Tibial nerve (tissue), 4 donors: ENCODE measurements at places on chromosomes 7 and 10. TPM values are rescaled to one million over a fixed set of nuclear protein-coding genes. Genes with fewer than 3 reads are reported as not detected.

HOXA3 gene
- total RNA-seq = 18.8 TPM

DNA sequence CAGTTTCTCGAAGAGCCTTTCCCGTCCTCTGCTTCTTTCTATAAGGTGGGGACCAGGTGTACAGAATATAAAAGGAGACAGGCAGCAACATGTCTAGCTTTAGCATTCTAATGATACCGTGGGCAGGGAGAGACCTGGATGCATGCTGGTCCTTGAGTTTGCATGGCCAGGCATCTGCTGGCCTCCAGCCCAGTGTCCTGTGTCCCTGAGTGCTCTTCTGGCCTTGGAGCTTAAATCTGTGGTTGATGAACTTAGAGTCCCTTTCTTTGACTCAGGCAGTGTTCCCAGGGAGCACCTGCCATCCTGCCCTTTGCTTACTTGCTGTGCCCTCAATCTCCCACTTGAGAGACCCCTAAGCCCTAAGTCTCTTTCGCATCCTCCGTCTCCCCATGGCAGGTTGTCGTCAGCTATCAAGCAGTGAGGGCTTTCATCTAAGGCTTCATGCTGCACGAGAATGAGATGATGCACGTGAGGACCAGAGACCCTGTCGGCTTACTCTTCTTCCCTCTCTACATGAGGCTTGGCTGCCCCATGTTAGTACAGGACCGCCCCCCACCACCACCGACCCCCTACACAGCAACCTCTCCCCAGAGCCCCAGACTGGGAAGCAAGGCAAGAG, 313.4 kb upstream of the C7orf33 start:
- no peak for DNase-seq

- DNase-seq = no peak
Observed at GRCh38 chr10:12510501-12510941, 161.2 kb downstream of the CAMK1D start.

DNA sequence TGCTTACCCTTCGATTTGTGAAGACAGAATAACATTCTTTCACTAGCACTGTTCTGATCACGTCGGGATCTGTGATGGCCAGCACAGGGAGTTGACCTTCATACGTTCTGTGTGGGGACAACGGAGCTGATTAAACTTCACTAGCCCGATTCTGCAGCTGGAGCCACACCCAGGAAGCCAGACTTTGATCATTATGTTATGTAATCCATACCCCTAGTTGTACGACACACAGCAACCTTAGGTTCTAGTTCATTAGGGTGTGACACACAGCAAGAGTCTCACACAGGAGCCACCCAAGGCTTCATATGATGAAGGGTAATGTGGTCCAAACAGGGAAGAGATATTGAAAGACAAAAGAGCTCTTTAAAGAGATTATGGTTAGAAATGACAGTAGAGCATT, 7.2 kb downstream of the CYP3A5 start:
- no peak for DNase-seq

DNA sequence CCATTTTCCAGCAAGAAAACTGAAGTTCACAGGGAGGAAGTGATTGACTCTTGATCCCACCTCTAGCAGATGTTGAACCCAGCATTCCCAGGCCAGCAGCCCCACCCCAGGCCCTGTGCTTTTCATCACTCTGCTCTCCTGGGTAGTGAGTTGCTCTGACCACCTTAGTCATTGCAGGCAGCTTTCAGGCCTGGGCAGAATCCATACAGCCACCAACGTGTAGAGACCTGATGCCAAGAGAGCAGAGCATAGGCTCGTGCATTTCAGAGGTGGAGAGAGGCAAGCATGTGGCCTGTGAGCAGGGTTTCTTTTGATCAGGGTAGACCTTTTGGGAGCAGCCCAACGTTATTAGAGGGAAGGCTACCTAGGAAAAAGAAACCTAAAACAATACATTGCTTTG, 334.6 kb downstream of the PTEN start:
- DNase-seq = no peak

DNA sequence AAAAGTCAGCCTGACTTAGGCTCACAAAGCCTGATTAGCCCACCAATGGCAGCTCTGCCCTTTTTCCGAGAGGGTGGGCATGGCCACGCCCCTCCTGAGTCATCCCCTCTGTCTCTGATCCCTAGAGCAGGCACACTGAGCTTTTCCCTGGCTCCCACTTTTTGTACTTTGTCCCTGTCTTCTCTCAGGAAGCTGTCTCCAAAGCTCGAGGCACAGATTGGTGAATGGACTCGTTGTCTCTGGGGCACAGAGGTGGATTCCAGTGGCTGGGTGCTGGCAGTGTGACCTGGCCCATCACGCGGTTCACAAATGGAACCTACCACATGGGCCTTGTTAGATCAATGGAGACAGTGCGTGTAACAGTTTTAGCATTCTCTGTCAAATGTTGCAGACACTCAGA, 313.5 kb downstream of the WDR37 start:
- no peak for DNase-seq

- no peak for DNase-seq
Observed at GRCh38 chr10:48439581-48440041, 133.1 kb downstream of the MAPK8 start.

FAM20C gene
- total RNA-seq = 44.2 TPM

TMEM229A gene
- 0.63 TPM for total RNA-seq

GRCh38 chr7:79897166-79897565, 237.5 kb upstream of the GNAI1 start:
- no peak for DNase-seq
